Esophagus mucosa (tissue), 1 donor: ENCODE measurements at places on chromosomes 3 and 15.
A peak's percentile ranks its signal among the peaks of the same experiment; 100 is the strongest.

- ATAC-seq, result no peak
Measured at GRCh38 chr15:26182441-26182840, 319.3 kb upstream of the ATP10A start.

GRCh38 chr3:29329986-29330890 lies 49.4 kb downstream of the RBMS3 start:
- ATAC-seq, result no peak

GRCh38 chr3:111846717-111847116 lies 12.3 kb upstream of the PHLDB2 start:
- peak; percentile 81 for ATAC-seq

- ATAC-seq, result no peak
Measured at GRCh38 chr3:39191773-39192172, 622 bp downstream of the XIRP1 start.

- no peak for ATAC-seq
Measured at GRCh38 chr15:70336425-70337009, 238.8 kb upstream of the TLE3 start.

DNA sequence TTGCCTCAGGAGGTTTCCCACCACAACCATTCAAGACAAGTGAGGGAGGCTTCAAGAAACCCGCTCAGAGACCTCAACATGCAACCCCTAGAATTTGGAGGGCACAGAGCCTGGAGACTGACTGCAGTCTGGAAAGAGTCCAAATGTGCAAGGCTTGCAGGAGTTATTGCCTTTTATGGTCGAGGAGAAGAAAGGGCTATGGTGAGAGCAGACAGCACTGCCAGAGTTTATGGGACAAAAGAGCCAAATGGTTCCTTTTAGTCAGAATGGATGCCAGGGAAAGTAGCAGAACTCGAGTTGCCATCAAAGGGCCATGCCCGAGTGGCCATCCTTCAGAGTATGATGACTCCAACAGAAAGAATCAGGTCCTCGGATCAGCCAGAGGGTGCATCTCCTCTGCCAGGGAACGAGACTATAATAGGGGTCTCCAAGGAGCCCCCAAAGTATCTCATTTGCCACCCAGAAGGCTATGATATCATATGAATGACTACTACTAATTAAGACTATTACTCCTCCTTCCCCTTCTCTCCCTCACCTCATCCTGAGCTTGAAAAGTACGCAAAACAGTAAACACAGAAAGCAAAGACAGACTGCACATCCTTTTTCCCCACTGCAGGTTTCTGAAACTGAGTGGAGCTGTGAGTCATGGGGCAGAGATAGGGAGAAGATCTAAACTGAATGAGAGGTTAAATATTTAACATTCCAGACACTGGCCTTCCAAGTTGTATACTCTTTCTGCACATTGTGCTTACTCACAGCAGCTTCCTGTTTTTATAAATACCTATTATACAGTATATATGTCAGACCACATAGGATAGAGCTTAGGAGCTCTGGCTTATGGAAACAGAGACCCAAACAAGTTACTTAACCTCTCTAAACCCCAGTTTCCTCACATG lies 33.9 kb upstream of the TMCO5A start:
- ATAC-seq, result no peak
